CD4-positive, alpha-beta T cell treated with Interleukin-17A for 4 hours (primary cell): ENCODE measurements at places on chromosomes 16 and 17.

DNA sequence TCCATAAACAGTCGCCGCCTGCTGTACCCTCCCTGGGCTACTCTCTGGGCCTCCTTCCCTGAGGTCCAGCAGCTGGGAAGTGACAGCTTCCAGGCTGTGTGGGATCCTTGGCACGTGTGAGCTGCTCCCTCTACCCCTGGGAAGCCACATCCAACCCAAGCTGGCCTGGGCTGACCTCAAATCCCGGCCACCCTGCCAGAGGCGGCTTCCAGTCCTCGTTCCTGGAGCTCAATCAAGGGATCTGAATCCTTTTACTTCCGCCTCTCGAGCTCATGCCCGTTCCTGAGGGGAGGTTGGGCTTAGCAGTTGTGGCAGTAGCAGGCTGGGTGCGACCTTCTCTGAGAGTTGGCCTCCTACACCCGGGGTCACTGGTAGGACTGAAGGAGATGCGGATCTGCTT lies 82.5 kb downstream of the NETO2 start:
- no peak for DNase-seq

GRCh38 chr17:77543801-77544200 lies 403.0 kb downstream of the SEC14L1 start:
- DNase-seq = no peak

- DNase-seq = no peak
Measured at GRCh38 chr16:70592106-70592571, 54.2 kb upstream of the IL34 start.

DNA sequence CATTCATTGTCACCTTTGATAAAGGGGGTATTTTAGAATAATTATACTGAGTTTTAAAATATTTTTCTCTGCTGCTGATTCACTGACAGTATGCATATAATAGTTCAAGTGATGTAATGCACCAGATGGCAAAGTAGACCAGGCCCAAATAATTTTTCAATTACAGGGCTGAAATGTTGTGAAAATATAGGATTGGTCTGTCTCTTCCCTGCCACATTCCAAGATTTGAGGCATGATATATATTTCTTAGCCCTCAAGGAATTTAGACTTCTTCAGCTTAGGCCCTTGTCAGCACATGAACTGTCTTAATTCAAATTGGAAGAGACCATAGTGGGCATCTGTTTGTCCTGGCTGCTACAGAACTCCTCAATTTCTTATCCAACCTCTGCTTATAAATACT lies 39.2 kb upstream of the SLC12A3 start:
- DNase-seq = no peak
